Fibroblast of skin of scalp (primary cell): ENCODE measurements at places on chromosomes 7 and 10.
A peak's percentile ranks its signal among the peaks of the same experiment; 100 is the strongest.

- DNase-seq = no peak
Measured at GRCh38 chr10:74586088-74586585, 240.3 kb upstream of the KAT6B start.

DNA sequence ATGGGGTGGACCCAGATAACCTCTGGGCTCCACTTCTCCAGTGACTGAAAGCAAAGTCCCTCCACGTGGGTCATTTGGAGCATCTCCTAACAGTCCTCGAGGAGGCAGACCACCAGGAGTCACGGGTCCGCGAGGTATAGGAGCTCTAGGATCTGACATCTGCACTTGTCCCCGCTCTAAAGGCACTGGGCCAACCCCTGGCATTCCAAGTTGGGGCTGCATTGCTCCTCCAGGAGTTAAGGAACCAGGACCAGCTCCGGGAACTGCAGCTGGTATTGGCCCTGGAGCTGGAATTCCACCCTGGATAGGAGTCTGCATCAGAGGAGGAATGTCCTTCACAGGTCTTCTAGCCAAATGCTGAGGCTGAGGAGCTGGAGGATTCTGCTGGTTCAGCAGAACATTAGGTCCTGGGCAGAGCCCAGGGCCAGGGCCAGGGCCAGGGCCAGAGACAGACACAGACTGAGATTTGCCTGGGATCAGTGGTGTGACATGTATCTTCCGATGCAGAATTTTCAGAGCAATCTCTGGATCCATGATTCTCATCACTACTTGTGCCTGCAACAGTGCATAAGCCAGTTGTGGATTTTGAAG, 827 bp downstream of the CSTF2T start:
- DNase-seq = no peak

- DNase-seq = no peak
Measured at GRCh38 chr7:99863847-99864440, 12.9 kb downstream of the OR2AE1 start.

DNA sequence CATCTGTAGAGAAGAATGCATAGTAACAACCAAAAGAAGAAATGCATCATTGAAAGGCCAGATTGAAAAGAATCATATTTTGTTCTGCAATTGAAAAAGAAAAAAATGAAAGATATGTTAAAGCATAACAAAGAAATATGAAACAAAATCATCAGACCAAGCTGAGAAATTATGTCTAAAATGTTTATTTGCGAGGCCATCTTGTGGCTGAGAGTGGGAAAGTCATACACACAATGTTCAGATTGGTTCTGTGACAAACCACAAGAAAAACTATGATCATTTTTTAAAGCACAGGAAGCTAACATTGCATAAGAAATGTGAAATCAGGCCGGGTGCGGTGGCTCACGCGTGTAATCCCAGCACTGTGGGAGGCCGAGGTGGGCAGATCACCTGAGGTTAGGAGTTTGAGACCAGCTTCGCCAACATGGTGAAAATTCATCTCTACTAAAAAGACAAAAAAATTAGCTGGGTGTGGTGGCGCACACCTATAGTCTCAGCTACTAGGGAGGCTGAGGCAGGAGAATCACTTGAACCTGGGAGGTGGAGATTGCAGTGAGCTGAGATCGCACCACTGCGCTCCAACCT, 36.6 kb downstream of the ABCB5 start:
- DNase-seq = peak; percentile 24

GRCh38 chr10:21297603-21298383, 227.7 kb downstream of the SKIDA1 start:
- no peak for DNase-seq

DNA sequence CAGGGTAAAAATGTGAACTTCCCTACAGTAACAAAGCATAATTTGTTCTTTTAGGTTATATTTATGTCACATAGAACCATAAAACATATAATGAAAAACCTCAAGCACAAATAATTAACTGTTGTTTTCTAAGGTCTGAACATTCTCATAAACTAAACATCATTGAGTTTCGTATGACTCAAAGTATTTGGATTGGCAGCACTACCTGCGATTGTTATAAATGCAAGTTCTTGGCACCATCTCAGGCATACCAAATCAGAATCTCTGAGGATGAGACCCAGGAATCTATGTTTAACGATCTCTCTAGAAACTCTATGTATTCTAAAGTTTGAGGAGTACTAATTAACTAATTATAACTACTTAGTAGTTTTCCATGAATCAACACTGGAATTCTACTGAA, 22.5 kb downstream of the ORC5 start:
- DNase-seq = no peak

- no peak for DNase-seq
Measured at GRCh38 chr10:48651293-48651692, 33.4 kb upstream of the WDFY4 start.

DNA sequence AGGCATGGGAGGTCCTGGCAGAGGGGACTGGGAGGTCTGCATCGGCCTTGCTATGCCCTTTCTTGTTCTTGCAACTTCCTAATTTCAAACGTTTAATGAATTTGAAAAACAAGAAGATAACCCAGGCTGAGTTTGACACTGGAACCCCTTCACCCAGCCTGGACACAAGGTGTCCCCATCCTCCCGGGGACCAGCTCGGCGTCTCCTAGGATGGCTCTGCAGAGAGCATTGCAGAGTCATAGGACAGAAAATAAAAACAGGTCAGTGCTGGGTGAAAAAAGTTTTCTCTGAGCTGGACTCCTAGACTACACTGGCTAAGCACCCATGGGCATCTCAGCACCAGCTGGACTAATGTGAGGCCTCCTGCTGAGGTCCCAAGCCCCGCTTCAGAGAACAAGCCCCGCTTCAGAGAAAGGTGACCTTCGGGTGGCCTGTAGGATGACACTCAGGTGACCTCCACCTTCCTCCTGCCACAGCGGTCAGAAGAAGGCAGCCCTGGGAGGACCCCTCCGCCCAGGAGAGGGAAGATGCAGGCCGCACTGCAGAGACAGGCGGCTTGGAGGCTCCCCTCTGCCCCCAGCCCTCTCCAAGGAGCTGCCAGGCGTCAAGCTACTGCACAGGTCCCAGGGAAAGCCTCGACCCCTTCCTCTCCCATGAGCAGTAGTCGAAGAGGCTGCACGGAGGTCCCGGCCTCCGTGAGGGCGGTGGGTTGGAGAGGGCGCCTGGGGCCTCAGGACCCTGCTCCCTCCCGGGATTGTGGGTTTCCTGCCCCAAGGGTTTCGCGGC, 9.3 kb upstream of the UNCX start:
- DNase-seq = no peak

GRCh38 chr10:125087191-125087896, 73.0 kb downstream of the CTBP2 start:
- DNase-seq = no peak

- no peak for DNase-seq
Measured at GRCh38 chr10:43973801-43974200, 325.1 kb upstream of the ZNF32 start.

DNA sequence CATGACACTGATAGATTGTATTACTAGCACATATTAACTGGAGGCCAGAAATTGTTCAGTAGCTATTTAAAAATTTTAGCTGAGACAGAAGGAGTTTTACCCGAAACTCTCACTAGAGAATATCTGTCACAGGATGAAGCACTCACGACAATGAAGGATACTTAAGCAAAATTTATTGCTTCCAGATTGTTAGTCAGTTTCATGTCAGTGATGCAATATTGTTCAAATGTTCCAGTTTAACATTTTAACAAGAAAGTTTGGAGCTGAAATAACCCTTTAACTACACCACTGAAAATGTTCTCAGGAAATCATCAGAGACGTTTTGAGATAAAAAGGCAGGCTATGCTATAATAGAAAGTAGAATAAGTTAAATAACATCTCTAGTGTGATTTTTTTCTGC, 15.0 kb upstream of the CADPS2 start:
- DNase-seq = no peak

DNA sequence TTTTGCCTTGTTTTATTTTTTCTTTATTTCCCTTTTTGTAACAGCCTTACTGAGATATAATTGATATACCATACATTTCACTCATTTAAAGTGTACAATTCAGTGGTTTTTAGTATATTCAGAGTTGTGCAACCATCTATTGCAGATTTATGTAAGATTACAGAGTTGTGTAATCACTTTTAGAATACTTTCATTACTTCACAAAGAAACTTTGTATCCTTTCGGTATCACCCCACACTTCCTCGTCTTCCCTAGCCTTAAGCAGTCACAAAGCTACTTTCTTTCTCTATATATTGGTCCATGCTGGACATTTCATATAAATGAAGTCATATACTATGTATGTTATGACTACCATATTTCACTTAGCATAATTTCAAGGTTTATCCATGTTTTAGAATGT, 74.6 kb downstream of the ATRNL1 start:
- no peak for DNase-seq

- no peak for DNase-seq
Measured at GRCh38 chr10:22669163-22669711, 45.1 kb downstream of the PIP4K2A start.

- no peak for DNase-seq
Measured at GRCh38 chr7:47046949-47047348, 535.0 kb downstream of the TNS3 start.

GRCh38 chr7:134374291-134374690, 57.6 kb upstream of the SLC35B4 start:
- no peak for DNase-seq

DNA sequence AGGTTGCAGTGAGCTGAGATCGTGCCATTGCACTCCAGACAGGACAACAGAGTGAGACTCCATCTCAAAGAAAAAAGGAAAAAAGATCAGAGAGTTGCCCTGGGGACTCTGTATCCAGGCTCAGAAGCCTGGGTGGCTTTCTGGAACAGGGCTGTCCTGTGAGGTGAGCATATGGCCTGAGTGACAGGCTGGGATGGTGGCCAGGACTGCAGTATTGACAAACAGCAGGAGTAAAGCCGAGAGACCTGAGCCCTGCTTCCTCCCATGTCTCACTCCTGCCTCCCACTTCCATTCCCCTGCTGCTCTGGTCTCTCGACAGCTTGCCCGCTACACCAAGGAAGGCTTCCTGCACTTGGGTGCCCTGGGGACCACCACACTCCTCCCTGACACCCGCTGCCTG, 578.5 kb downstream of the GALNT17 start:
- no peak for DNase-seq

- DNase-seq = no peak
Measured at GRCh38 chr10:46301721-46302479, 15.1 kb downstream of the ANTXRL start.

DNA sequence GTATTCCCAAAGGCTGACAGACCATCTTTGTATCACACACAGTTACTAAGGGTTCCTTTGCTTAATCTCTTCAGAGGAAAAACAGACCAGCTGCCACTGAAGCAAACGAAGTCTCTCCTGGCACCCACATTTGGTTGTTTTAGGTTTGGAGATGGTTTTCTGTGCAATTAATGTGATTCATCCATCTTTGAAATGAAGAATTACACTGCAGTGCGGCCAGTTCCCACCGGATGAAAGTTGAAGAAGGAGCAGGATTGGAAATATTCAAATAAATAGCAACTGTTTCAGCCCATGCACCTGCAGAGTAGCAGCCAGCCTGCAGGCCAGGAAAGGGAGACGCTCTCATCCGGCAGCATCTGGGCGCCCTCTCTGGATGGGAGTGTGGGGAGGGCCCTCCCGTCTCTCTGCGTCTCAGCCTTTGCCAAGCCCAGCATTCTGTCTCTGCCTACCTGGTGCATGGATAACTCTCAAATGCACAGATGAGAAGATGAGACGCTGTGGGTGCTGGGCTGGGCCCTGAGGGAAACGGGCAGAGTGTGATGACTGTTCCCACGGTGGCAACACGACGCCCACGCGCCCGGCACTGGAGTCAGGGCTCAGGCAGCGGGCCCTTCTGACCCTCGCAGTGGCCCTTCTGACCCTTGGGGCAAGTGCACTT, 214.0 kb downstream of the PTPRN2 start:
- no peak for DNase-seq

DNA sequence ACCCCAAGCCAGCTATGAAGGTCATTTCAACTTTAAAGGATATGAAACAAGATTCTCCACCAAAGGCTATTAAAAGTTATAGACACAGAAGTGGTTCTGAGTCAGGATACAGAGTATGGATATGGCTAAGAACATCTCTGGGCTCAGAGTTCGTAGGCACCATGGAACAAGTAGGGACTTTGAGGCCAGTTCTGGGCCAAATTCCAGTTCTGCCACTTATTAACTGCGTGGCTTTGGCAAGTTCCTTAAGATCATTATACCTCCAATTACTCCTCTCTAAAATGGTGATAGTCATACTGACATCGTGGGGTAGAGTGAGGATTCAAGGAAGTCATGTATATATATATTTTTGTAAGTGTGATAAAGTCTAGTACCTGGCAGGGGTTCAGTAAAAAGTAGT, 105.8 kb upstream of the NFE2L3 start:
- no peak for DNase-seq

GRCh38 chr10:100791369-100792058, 46.1 kb downstream of the PAX2 start:
- peak; percentile 2 for DNase-seq

GRCh38 chr10:3495281-3495680, 289.7 kb downstream of the KLF6 start:
- peak; percentile 75 for DNase-seq

DNA sequence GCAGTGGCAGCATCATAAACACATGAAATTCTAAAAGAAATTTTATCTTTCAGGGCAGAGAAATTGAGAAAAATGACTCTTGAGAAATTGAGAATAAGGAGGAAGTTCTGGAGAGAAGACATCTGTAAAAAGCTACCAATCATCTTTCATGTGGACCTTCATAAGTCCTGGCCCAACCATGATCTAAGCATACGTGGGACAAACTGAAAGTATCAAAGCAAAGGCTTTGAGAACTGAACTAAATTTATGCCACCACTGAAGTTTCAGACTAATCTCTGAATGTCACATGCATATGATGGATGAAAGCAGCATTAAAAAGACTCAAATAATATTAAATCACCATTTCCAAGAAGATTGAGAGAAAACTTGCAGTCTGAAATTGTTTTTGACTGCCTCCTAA, 1502.8 kb upstream of the LRRTM3 start:
- DNase-seq = no peak

DNA sequence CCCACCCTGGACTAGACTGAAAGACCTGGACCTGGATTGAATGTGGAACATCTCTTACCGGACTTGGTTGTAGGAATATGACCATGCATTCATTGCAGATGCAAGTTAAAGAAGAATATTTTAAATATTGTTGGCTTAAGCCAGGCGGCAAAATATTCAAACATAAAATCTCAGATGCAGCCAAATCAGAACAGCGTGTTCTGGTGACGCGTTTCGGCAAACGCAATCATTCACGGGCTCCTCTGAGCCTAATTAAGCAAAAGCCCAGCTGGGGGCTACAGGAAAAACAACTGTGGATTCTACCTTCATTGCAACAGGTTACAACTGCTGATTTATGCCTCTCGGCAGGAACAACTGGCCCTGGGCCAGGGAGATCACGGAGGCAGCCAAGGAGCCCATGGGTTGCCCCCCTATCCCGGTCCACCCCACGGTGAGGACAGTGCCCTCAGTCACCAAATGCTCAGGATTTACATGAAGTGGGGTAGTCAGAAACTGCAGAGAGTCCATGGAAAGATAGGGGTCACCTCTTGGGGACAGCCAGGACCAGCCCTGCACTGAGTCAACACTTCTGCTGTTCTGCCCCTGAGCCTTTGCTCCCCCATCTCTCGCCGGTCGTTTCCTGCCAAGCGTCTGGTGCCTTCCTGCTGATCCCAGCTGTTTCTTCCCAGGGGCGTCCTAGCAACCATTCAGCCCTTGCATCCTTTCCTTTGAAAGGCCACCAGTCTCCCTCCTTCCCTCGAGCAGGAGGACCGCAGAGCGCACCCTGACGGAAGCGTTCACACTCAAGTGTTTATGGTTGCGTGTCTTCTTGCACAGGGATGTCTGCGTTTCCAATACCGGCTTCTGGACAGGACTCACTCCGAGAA, 64.4 kb upstream of the SFMBT2 start:
- no peak for DNase-seq
